H1 (cell line): ENCODE measurements at places on chromosomes 2 and 18.

DNA sequence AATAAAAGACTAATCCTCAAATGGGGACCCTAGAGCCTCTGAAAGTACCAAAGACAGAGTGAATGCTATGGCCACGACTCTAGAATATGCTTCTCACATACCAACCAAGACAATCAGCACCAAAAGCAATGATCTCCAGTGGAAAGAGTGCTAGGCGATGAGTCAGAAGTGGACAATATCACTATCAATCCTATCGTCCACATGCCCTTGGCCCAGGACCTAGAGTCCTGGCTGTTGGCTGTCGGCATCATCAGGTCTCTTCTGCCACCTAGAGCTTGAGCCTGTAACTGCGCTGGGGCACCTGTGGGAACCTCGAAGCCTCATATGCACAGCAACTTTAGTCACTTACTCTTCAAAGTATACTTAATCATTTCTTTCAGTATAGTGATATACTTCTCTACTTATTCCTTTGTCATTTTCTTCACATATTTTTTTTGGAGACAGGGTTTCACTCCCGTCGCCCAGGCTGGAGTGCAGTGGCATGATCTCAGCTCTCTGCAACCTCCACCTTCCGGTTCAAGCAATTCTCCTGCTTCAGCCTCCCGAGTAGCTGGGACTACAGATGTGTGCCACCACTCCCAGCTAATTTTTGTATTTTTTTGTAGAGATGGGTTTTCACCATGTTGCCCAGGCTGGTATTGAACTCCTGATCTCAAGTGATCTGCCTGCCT, 29.7 kb downstream of the NOL10 start:
- H3K27ac ChIP-seq: no peak overlapping the region
- DNase-seq: no peak
- H3K4me1 ChIP-seq: no peaks in the 10 kb centered on the region
- H3K4me3 ChIP-seq: no peak overlapping the region
- no peaks in the 10 kb centered on the region for H3K27me3 ChIP-seq
- H3K36me3 ChIP-seq: peaks cover 2% of the 10 kb centered on the region; the same call in 1 of the 2 replicates

- H3K27ac ChIP-seq: no peak overlapping the region
- no peak overlapping the region for H3K4me3 ChIP-seq
- H3K36me3 ChIP-seq: no peaks in the 10 kb centered on the region
- DNase-seq: no peak
Measured at GRCh38 chr2:204948024-204948763, 402.9 kb downstream of the PARD3B start.

DNA sequence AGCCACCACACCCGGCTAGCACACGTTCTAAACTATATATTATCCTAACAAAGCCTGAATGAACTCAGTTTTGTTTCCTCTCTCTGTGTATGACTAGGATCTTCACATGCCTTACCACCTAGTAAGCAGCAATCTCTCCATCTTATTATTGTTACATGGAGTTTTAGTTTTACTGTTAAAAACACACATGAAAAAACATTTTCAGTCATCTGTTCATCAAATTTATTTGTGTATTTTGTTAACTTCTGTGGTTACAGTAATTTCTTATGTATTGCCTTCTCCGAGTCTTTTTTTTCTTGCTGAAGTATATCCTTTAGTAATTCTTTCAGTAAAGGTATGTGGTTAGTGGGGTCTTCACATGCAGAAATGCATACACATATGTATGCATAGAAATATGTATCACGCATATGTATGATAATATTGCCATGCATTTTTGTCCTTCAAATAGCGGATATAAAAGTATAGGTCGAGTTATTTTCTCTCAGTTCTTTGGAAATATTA, 31.4 kb downstream of the ANO7 start:
- no peak for DNase-seq
- H3K27me3 ChIP-seq: no peaks in the 10 kb centered on the region
- no peaks in the 10 kb centered on the region for H3K4me1 ChIP-seq
- no peak overlapping the region for H3K27ac ChIP-seq
- no peak overlapping the region for H3K4me3 ChIP-seq

DNA sequence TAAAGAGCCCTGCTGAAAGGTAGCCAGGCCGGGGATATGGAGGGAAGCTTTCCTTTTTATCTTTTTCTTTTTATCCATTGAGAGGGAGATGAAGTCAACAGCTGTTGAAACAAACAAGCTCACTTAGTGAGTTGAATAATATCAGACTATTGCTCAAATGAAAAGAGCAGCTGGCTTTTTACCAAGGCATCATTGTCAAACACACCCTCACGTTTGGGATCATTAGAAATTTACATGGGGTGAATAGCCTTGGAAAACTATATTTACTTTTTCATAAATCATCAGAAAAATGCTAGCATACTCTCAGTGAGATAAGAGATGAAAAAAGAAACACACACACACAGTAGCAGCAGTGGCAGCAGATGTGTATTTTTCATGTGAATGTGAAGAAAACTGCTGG, 71.5 kb upstream of the HNMT start:
- H3K36me3 ChIP-seq: no peaks in the 10 kb centered on the region
- H3K27ac ChIP-seq: no peak overlapping the region
- no peaks in the 10 kb centered on the region; the same call in 1 of the 2 replicates for H3K4me1 ChIP-seq
- no peak for DNase-seq
- H3K27me3 ChIP-seq: no peaks in the 10 kb centered on the region

DNA sequence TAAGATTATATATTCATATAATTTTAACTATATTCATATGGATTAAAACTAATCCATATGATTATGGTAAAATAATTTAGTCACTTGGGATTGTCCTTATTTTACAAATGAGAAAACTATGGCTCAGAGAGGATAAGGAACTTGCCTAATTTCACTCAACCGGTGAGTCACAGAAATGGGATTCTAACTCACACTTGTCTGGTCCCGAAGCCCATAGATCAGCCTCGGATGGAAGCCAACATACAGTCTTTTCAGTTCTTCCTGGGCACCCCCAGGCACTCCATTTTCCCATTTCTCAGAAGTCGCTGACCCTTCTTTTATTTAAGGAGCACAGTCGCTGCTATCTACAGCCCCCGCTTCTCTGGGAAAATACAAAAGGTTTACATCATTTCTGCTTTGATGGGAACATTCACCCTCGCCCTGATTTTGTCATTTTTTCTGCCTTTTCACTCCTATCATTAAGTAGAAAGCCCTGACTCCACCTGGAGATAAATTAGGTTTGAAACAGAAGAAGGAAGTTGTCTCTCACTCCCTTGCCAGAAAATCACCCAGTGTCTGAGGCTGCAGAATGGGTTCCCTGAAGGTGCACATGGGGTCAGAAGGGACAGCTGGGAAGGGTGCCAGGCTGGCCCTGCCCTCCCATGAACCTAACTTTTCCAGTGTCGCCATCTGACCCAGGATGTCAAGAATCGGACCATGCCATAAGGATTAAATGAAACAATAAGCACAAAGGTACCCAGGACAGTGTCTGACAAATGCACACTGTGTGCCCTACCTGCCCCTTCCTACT, 36.6 kb downstream of the CYP1B1 start:
- DNase-seq: no peak
- peaks cover 3% of the 10 kb centered on the region; the same call in 1 of the 2 replicates for H3K4me1 ChIP-seq
- H3K27ac ChIP-seq: no peak overlapping the region

DNA sequence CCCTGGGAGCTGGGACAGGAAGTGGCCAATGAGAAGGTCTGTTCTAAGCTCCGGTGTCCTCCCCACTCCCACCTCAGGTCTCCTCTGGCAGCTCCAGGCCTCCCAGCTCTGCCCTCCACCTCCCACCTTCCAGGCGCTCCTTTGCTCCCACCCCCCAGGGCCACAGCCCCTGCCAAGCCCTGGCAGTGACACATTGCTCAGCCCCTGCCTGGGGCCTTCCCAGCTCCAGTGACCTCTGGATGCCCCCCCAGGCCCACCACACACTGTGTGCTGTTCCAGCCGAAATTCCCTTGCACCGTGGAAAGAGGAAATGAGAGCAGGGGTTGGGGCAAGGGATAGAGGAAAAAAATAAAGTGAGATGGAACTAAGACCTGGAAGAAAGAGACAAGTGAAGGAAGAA, 289.6 kb downstream of the CYP26B1 start:
- H3K36me3 ChIP-seq: no peaks in the 10 kb centered on the region
- no peak overlapping the region for H3K27ac ChIP-seq
- H3K4me3 ChIP-seq: no peak overlapping the region
- DNase-seq: no peak
- no peaks in the 10 kb centered on the region for H3K27me3 ChIP-seq
- no peaks in the 10 kb centered on the region for H3K4me1 ChIP-seq

GRCh38 chr2:135831180-135831812, 5.7 kb downstream of the LCT start:
- H3K27ac ChIP-seq: no peak overlapping the region
- no peaks in the 10 kb centered on the region for H3K36me3 ChIP-seq
- no peaks in the 10 kb centered on the region for H3K4me1 ChIP-seq
- H3K4me3 ChIP-seq: no peak overlapping the region
- DNase-seq: no peak

GRCh38 chr2:69641887-69642708, 1.4 kb downstream of the AAK1 start:
- H3K27ac ChIP-seq: no peak overlapping the region
- H3K4me1 ChIP-seq: peaks cover 14% of the 10 kb centered on the region
- peak overlapping the region; percentile 95 for H3K4me3 ChIP-seq
- no peaks in the 10 kb centered on the region for H3K36me3 ChIP-seq
- DNase-seq: no peak
